ENCODE measurements at places on chromosomes 12 and 14.

DNA sequence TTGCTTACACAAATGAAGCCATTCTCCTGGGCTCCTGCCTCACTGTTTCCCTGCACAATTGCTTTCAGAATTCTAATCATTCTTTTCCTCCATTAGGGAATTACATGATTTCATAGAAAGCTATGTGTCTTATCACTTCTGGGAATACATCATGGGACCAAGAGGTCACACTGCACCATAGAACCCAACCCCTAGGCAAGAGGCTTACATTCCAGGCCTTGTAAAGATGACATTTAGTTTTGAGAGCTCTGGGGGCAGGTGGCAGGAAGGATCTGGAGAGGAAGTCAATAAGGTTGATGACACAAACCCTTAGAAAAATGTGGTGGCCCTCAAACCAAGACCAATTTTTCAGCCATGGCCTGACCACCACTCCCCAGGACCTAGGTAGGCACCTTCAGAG lies 57.1 kb downstream of the NUAK1 start:
- no peak for DNase-seq

- DNase-seq = no peak
These were observed 994.5 kb upstream of the FLRT2 start for GRCh38 chr14:84535484-84535883.

DNA sequence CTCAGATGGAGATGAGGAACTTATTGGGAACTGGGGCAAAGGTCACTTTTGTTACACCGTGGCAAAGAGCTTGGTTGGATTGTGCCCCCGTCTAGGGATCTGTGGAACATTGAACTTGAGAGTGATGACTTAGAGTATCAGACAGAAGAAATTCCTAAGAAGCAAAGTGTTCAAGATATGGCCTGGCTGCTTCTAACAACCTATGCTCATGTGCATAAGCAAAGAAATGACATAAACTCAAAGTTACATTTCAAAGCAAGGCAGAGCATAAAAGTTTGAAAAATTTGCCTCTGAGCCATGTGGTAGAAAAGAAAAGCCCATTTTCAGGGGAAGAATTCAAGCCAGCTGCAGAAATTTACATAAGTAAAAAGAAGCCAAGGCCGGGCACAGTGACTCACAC lies 21.5 kb upstream of the RAP1B start:
- DNase-seq = no peak

DNA sequence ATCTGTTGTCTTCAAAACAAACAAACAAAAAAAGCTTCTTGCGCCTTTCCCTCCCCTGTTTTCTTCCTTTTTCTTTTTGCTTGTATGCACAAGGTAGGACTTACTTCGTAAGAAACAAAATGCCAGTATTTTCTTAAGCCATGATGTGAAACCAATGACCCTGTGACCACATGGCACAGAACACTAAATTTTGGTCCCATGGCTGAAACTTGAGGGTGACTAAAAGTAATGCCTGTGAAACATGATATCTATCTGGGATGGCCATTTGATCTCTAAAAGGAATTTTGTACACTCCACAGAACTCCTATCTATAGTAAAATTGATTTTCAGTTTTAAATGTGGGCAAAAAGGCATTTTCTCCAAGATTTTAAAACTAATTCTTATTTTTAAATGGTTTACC lies 63.6 kb downstream of the PAPOLA start:
- no peak for DNase-seq

DNA sequence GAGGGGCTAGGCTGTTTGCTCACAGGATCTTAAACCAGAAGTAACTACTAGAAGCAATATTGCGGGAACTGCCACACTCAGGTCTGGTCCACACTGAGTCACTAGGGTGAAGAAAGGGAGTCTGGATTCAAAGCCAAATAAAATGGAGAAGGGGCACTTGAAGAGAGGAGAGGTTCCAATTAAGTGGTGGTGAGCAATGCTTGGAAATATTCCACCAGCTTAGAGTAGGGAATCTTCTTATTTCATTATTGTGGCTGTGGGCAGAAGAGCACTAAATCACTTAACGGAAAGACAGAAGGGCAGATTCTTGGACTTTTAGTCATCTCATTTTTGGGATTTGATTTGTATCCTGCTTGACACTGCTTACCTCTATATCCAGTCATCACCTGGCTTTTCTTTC lies 48.6 kb upstream of the PPP1R12A start:
- DNase-seq = no peak

GRCh38 chr12:68944296-68945076 lies 11.5 kb upstream of the CPM start:
- no peak for DNase-seq

- no peak for DNase-seq
These were observed 58.6 kb downstream of the ACSS3 start for GRCh38 chr12:81136519-81136918.

- no peak for DNase-seq
These were observed 36.7 kb upstream of the GNG2 start for GRCh38 chr14:51823706-51824105.

DNA sequence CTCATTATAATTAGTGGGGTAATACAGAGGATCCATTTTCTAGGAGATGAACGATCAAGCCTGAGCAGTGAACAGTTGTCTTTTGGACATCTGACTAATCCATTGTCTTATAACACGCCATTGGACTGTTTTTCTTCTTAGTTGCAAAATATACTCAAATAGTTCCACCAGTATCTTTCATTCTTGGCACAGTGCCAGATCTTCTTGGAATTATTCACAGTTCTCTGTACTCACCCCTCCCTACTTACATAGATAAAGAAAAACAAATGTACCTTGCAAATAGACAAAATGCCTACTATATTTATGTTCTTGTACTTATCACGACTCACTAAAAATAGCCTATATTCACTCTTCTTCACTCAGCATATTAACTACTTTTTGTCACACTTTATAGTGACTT lies 3.8 kb downstream of the CBLN3 start:
- DNase-seq = no peak

DNA sequence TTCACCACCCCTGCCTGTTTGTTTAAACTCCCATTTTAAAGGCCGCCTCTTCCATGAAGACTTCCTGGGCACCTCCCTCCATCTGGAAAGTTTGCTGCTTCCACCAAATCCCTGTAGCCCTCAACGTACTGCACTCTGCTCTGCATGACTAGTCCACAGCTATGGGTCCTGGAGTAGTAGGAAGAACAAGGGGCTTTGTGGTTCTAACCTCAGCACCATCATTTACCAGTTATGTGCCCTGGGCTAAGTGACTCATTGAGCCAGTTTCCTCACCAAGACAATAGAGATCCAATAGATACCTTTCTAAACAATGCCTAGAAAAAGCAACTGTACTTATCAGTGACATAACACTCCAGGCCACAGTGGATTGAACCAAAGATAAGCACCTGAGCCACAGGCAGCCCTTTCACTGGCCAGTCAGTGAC lies 8.5 kb upstream of the LTBP2 start:
- no peak for DNase-seq

GRCh38 chr14:102464006-102464405 lies 45.6 kb downstream of the ANKRD9 start:
- no peak for DNase-seq

DNA sequence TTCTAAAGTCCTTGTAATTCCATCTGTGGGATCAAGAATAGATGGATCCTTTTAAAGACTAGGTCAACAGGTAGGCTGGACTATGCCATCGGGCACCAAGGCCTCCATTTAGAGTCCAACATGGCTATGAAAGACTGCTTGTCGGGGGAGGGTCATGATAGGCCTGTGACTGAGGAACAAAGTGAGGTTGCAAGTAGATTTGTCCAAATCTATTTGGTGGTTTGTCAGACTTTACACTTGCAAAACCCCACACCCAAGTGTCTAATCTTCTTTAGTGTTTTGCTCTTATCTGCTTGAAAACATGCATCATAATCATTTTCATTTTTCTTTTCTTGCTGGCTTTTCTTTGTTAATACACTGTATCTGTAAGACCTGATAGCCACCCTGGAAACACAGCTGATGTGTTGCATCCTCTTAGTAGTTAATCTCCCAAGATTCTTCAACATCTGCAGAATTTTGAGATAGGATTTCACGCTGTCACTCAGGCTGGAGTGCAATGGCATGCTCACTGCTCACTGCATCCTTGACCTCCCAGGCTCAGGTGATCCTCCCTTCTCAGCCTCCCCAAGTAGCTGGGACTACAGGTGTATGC lies 50.3 kb downstream of the TDP1 start:
- DNase-seq = no peak

GRCh38 chr14:54667764-54668163 lies 100.8 kb downstream of the SAMD4A start:
- DNase-seq = no peak

- no peak for DNase-seq
These were observed 49.9 kb downstream of the PPP2R5E start for GRCh38 chr14:63493246-63493645.

DNA sequence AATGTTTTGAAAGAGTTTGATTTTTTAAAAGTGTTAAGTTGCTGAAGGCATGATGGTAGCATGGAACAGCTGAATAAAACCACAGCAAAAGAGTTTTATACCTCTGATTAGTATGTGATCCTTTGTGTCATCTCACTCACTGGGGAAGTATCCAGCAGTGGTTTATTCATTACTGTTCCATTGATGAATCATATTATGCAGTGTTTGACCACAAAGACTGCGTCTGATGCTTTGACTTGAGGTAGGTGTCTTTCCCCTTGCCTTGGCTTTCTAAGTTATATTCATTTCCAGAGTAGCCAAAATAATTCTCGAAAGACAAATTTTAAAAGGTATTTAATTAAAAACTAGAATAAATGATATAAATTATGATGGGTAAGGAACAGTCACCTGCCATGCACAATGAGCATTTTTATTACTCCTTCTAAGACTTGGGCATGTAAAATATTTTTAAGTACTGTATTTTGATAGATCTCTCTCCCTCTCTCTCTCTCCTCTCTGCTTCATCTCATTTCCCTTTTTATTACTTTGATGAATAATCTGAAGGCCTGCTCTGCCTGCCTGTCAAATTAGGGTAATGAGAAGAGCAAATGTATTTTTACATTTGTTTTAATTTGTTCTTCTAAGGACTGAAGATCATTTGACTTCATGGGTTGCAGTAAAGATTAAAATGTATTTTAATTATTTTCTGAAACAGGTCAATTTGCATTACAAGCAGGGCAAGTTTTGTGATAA lies 164.9 kb downstream of the NAV3 start:
- no peak for DNase-seq

Measured in esophagus squamous epithelium (tissue), 5 donors.